ENCODE measurements at places on chromosomes 6 and 20.

GRCh38 chr6:50851049-50851845 is 32.6 kb downstream of the TFAP2B start:
- DNase-seq = no peak

DNA sequence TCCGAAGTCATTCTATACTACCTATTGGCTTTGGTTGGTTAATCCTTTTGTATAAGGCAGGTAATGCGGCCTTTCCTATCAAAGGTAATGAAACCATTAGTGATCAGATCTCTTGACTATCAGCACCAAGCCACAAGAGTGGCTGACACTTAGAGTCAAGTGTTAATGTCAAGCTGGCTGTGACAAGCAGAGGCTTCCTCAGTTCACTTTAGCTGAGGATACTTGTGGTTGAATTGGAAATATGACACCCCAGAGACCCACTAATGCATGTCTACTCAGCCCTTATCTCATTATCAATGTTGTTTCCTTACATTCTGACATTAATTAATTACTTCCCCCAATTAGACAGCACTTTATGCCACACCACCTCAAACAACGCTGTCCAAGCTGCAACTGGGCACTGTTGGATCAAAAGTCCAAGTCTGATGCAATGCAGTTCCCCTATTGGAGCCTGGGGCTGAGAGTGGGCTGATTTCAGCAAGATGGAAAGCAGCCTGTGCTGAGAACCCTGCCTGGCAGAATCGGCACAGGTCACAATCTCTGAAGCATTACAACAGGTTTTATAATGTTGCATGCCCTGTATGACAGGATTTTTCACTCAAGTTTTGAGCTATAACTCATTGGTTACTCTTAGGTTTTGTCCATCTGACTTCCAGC is 273.5 kb downstream of the COL12A1 start:
- DNase-seq = no peak

- DNase-seq = no peak
Observed at GRCh38 chr6:53768636-53769035, 26.2 kb upstream of the LRRC1 start.

GRCh38 chr6:17385660-17386059 is 7.7 kb upstream of the CAP2 start:
- DNase-seq = no peak

- DNase-seq = no peak
Observed at GRCh38 chr6:113893866-113894265, 36.7 kb downstream of the MARCKS start.

- no peak for DNase-seq
Observed at GRCh38 chr6:138576313-138576712, 77.0 kb upstream of the NHSL1 start.

DNA sequence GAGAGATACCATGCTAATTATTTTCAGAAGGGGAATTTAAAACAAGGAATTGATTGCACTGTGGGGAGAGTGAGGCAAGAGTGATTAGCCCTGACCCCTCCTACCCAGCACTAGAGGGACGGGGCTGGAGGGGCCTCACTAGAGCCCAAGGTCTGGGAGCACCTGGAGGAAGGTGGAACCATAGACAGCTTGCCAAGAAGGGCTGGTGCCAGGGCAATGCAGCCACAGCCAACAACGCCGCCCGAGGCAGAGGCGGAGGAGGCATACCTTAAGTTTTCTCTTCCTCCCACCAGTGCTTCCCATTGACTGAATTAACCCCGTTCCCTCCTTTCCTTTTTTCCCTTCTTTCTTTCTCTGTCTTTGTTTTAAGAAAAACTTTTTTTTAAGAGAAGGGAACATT is 40.0 kb downstream of the IYD start:
- no peak for DNase-seq

- no peak for DNase-seq
Observed at GRCh38 chr6:80733641-80734040, 627.2 kb downstream of the BCKDHB start.

DNA sequence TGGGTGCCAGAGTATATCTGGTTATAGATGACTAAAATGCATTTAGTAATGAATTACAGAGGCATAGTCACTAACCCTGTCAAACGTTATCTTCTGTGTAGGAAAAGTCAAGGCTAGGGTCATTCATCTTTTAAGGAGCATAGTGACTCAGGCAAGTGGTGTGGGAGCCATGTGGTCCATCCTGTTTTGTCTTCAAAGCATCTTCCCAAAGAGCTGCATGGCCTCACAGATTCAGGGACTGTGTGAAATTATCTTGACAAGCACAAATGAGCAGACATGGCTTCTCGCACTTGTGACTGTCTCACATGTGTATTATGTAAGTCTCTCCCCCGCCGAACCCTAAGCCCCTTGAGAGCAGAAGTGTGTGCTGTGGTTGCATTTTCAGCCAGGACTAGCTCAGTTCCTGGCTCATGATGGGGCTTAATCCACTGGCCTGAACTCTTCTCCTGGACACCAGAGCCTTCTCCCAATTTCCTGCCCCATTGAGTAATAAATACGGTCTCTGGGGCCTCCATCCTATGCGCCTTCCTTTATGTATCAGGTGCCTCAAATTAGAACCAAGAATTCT is 769.1 kb downstream of the QKI start:
- no peak for DNase-seq

DNA sequence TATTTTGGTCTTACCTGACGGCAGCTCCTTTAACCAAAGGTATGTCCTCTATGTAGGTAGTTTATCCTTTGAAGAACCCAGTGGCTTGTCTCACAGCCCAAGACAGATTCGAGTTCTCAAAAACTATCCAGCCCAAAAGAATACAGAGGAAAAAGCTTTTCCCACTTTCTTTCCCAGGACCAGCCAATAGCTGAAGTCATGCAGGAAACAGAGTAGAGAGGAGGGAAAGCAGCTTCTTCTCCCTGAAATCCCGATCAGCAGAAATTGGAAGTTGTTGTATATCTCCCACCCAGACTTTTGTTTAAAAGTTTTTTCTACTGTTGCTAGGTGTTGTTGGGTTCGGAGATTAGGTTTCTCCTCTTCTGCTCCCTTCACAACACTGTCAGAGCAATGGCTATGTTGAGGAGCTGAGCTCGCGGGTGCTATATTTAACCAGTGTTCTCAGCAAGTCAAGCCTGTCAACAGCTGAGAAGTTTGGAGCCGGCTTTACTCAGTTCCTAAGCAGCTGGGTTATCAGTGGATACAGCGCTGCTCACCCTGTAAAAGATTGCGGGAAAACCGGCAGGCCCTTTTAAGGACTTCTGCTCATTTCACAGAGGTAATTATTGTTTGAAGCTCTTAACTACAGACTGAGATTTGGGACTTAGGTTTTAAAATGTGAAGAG is at the start of gene FILIP1:
Gene FILIP1, minus strand, starts transcription at position 401 of the 665 bp plus-strand sequence. CDS start 78,828 bp downstream, outside the sequence.
- DNase-seq = peak; percentile 89

DNA sequence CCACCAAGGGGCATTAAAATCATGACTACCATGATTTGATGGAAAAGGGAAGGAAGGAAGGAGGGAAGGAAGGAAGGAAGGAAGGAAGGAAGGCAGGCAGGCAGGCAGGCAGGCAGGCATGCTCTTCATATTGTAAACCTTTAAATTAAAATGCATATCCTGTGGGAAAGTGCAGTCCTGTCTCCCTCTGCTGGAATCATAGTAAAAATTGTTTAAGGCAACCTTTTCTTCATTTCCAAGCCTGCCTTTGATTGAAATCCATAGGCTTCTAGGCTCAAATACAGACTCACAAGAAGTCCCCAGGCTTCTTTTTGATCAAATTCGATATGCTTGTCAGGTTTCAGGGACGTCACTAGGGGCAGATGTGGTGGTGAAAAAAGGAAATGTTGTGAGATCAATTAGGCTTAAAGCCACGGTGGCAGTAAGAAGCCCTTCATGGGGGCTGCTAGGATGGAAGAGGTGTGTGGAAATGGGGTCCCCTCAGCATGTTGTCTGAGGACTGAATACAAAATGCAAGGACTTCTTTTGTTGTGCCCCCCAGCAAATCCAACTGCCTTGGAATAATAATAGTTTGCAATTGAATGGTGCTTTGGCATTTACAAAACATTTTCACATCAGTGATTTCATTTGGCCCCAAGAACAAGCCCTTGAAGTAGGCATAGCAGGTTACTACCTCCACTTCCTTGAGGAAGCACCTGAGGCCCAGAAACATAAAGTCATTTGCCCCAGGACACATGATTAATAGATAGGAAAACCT is 25.6 kb upstream of the GABRR1 start:
- DNase-seq = no peak

- no peak for DNase-seq
Observed at GRCh38 chr6:45917439-45917838, 98.2 kb downstream of the CLIC5 start.

GRCh38 chr6:36856277-36856676 is 17.0 kb upstream of the CPNE5 start:
- DNase-seq = peak; percentile 61

DNA sequence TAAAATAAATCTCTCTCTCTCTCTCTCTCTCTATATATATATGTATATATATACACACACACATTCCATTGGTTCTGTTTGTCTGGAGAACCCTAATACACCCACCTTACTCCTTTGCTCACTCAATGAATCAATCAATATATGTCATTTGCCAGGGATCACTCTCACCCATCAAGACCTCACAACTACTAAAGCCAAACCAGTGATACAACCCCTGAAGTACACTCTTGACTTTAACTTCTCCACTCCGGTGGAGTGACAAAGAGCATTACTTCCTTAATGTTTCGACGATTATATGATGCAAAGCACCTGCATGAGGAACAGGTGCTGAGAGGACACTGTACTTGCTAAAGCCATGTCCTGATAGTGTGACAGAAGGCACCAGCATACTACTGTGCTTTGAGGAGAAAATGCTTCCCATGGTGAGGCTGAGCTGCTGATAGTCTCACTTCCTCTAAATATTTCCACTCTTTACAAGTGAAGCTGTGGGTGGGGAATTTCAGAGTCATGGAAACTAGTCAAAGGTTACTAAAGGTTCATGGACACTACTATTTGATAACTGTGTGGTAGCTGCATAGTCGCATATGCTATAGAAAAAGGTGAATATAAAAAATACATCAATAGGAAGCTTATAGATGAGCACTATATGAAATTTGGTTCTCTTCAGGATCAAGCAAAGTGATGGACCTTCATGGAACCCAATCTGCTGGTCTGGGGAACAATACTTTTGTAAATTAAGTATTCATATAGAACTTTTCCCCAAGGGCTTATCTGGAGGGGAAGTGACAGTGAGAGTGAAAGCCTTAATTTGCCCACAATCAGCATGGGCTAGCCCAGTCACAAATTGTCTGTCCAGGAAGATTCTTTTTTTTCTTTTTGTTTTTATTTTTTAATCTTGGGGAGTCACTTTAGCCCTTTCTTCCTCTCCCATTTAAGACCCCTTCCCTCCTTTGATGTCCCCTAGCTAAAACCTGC is 141.9 kb upstream of the NEDD9 start:
- DNase-seq = no peak

DNA sequence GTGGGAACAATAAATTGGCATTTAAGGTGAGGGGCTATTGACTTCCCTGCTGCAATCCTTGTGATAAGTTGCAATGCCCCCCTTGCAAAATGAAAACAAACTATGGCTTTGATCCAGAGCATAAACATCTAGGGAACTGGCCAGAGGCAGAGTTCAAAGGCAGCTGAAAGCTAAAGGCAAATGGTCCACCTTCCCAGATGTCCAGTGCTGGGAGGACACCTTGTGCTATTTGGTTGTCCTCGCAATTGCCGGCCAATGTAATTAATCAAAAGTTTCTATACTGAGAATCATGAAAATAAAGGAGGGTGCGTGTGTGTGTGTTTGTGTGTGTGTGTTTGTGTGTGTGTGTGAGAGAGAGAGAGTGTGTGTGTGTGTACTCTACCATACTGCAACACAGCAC is 337.4 kb downstream of the CBLN4 start:
- no peak for DNase-seq

- DNase-seq = no peak
Observed at GRCh38 chr20:57391439-57392301, 474 bp downstream of the RBM38 start.

DNA sequence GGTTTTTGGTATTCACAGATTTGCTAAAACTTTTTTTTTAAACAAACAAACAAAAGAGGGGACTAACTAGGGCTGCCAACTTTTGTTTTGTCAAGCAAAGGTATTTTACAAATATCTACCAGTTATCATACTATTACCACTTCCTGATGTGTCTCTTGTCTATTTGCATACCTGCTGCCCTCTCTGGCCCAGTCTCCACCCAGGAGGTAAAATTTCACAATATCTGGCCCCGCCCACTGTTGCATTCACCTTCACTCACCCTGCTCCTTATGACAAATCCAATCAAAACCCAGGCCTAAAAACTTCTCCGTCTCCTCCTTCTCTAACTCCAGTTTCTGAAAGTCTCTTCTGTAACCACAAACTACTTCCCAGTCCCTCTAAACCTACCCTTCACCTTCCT is 82.2 kb downstream of the TRERF1 start:
- no peak for DNase-seq

DNA sequence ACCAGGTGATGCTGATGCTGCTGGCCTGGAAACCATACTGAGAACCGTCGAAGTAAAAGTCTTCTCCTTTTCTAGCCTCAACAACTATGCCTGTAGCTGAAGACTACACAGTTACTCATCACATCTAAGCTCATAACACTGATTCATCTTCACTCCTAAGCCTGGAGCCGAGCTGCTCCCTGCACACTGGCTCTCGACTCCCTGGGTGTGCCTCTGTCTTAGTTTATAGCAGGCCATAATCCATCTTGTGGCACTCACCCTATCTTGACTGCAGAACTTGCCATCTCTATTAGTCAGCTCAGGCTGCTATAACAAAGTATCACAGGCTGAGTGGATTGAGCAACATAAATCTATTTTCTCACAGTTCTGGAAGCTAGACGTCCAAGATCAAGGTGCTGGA is 191.0 kb downstream of the UNC5CL start:
- no peak for DNase-seq

GRCh38 chr6:4057036-4057435 is 21.9 kb downstream of the FAM217A start:
- DNase-seq = no peak

- DNase-seq = no peak
Observed at GRCh38 chr6:134081506-134081905, 29.1 kb upstream of the SLC2A12 start.

DNA sequence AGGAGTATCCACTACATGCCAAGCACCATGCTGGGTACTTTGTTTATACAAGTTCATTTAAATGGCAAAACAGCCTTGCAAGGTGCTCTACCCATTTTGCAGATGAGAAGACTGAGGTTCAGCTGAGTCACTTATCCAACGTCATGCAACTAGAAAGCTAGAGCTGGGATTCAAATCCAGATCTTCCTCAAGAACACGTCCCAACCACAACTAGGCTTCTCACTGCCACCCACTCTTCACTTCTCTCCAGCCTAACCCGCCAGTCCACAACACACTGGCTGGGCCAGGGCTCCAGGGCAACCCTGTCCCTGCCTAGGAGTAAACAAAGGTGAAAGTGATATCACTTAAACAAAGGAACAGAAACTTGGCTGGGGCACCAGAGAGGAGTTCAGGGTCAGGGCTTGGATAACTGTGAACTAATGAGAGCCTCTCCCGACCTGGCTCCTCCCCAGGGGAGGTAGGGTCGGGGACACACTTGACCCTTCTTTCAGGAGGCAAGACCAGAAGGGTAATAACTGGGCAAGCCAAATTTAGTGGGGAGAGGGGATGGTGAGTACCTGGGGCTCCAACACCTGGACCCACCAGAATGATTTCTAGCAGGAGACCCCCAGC is 7.9 kb downstream of the SDC4 start:
- no peak for DNase-seq

Data from ascending aorta (tissue), 2 donors.